CD4-positive, alpha-beta T cell treated with Interleukin-4 for 1 hour (primary cell): ENCODE measurements at places on chromosomes 1 and 21.
A peak's percentile ranks its signal among the peaks of the same experiment; 100 is the strongest.

GRCh38 chr1:66237042-66237441 is 296.9 kb upstream of the SGIP1 start:
- no peak for DNase-seq

DNA sequence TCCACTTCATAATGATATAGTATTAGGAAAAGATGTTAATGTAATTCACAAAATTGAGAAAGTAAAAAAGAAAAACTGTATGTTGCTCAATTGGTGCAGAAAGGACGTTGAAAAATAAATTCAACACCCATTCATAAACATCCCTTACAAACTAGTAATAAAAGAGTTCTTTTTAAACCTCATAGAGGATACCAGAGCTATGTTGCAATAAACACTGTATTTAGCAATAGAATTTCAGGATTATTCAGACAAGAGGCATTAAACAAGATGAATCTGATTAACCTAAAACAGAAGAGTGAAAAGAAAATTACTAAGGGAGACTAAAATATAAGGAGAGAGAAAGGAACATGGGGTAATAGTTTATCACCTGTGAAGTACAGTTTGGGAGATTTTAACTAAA is 154.8 kb downstream of the NTPCR start:
- no peak for DNase-seq

DNA sequence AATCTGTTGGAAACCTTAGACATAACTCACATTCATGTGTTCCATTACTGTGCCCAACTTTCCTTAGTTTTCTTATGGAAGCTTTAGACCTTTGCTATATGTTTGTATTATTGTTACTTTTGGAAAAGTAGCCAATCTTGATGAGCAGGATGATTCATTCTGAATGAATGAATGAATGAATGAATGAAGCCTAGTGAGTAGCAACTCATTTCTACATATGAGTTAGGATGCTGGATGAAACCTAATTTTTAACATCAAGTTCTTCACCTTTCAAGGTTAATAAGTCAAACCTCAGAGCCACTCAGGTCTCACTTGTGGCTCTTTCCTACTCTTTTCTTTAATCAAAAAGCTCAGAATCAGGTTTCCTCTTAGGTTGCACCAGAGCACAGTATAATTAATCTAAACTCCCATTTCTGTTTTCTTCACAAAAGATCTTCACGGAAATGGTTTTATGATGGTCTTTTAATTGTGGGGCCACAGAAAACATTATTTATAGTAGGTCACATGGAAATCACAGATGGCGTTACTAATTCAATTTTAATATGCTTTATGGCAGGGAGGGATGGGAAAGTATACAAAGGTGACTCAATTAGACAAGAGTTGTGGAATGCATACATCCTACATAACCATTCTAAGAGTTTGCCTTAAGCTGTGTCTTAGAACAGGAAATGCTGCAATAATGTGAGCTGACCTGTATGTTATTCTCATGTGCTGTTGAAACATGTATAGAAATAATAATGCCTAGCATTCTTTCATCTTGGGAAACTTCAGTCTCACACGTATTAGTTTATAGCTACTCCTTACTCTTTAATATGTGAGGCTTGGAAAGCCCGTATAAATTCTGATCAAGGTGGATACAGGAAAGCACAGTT is 4.5 kb upstream of the DDX59 start:
- no peak for DNase-seq

DNA sequence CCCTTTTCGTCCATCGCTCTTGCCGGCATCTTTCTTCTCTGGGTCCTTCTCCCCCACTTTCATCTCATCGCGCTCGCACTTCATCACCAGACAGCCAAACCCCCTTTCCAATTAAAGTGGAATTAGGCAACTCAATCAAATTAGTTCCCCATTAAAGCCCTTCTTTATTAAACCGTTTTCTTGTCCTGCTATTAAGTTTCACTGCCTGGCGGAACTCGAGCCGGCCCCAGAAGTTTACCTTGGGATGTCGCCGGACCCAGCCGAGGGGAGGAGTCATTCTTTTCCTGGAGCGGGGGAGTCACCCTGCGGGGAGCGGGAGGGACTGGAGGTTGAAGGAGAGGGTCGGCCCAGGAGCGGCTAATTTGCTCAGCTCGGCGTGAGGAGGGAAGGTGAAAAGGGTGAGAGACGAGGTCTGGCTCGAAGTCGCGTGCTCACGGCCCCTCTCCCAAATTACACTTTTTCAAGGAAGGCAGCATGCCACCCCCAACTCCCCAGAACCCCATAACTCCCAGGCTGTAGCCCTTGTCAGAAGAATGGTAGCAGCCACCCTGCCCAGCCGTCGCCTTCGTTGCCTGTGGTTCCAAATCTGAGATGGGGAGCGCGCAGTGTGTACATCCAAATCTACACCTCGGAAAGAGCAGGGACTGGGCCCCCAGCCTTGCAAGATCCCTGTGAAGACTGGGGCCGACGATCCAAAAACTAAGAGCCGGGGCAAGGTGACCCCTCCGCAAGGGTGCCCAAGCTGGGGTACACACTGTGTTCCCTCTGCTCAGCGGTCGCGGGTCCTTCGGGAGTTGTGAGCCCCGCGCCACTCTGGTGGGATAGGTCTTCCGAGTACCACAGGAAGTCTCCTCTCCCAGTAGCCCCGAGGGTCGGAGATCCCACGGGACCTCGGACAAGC is 6.4 kb downstream of the DMRTA2 start:
- no peak for DNase-seq

GRCh38 chr1:65955503-65955902 is 162.8 kb downstream of the PDE4B start:
- no peak for DNase-seq

- no peak for DNase-seq
Measured at GRCh38 chr1:65564493-65564892, 144.0 kb downstream of the LEPR start.

DNA sequence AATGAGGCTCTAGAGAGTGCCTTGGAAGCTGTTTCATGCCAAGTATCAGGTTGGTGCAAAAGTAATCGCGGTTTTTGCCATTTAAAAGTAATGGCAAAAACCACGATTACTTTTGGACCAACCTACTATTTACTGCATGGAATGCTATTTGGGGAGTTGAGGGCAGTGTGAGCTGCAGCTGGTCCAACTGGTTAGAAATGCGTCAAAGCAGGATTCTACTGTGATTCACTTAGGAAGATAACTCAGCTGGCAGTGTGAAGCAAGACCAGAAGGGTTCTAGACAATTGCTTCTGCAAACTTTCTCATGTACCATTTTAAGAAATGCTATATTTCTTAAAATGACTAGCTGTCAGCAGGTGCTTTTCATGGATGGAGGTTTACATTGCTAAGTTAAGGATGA is 21.2 kb upstream of the PLA2G2C start:
- no peak for DNase-seq

DNA sequence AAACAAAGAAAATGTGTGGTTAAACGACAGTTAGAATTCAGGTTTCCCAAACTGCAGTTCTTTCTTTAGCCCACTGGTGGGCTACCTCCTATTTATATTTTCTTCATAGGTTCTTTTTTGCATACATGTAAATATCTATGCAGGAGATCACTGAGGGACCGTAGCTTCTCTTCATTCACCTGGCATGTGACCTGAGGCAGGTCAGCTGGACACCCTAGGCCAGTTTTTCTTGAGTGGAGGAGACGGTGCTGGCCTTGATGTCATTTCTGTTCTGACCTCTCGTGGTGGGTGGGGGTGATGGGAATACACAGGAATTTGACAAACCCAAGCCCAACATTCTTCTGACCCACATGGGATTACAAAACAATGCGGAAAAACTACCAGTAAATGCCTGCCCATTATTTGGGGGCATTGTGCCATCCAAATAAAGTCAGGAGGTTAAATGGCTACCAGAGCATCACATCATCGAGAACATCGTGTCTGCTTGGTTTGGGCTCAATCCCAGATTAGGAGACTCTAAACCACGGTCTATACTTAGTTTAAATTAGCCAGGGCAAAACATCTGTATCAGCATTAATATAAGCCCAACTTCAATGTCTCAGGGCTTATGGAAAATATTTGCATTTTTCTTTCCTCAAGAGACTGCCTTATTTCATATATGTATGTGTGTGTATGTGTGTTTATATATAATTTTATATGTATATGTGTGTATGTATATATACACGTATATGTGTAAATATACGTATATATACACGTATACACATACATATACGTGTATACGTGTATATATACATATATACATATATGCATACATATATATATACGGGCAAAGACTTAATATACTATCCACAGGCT is 7.4 kb upstream of the IRF2BP2 start:
- no peak for DNase-seq

- no peak for DNase-seq
Measured at GRCh38 chr1:11150326-11150725, 38.8 kb upstream of the ANGPTL7 start.

- DNase-seq, result no peak
Measured at GRCh38 chr1:6378096-6378746, 15.3 kb downstream of the ACOT7 start.

DNA sequence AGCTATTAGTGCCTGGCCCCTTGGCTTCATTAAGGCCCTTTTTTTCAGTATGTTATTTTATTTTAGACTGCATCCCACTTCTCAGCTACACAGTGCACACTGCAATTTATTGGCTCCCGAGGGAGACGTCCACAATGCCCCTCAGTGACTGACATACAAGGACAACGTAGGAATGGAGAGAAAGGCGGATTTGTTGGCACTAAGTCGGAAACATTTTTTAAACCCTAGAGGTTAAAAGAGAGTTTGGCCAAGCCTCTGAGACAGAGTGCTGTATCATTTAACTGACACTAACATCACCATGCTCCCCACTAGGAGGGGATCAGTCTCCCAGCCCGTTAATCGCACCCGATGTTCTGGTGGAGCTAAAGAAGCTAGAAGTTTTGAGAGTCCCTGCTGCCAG is 45.7 kb upstream of the FOXD3 start:
- DNase-seq, result no peak

DNA sequence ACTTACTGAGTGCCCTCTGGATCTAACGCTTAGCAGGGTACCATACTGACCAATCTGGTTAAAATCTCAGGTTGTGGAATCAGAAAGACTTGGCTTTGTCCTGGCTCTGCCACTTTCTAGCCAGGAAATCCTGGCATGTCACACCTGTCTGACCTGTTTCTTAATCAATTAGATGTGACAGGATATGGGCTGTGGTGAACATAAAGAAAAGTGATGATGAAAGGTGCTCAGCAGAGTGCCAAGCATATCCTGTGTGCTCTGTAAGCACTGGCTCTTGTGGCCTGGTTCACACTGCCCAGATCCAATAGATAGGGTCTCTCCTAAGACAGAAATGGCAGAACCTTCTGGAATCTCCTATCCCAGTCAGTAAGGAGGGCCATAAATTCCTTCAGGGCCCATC is 53.9 kb downstream of the PHC2 start:
- DNase-seq, result peak; percentile 9

DNA sequence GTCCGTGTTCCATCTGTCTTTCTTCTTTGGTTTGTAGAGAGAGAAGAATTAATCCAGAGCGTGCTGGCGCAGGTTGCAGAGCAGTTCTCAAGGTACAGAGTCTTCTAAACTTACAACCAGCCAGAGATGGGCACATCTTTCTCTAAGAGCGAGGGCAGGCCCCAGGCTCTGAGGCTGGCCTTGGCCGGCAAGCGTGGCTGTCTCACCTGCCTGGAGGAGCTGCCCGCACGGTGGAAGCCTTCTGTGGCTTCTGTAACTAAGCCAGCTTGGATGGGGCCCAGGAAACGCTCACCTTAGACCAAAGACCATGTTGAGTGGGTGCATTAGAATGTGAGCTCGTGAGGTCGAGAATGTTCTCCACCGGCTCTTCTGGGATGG is 78.6 kb downstream of the PDE9A start:
- DNase-seq, result no peak

- no peak for DNase-seq
Measured at GRCh38 chr21:25942135-25942534, 207.4 kb downstream of the GABPA start.

DNA sequence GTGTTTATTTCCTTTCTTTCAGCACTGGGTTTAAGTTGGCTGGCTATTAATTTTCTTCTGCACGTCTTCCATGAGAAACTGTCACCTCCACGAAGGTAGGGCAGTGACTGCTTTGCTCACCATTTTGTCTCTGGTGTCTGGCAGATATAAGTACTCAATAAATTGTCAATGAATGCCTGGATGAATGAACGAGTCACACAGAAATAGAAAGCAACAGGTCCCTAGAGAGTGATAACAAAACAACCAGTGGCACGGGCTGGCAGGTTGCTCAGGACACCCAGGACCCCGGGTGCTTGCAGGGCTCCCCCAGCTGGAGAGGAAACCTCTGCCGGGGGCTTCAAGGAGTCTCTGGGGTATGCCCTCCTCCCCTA is 3.2 kb upstream of the MYOC start:
- no peak for DNase-seq

DNA sequence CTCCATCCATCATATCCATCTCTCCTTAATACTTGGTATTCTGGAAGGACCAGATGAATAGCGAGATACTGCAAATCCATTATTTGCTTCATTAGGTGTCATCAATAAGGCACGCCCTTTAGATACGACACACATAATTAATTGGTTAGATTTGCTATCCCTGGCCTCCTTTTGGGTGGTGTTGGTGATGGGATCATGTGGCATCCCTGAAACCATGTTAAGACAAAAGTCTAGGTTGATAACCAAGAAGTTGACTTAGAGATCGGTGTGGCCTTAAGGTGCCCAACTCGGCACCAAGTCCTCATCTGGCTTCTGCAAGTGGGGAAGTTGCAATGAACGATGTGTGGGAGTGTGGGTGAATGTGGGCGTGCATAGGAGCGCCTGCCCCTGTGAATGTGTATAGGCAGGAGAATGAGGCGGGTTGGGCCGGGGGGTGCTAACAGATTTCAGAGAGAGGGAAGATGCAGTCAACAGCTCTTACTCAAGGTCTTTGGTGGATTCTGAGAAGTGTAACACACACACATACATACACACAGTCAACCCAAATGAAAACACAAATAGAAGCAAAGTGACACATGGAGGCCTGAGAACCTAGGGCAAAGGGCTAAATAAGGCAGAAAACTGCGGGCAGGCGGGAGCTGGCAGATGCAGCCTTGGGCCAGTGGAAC is 415.7 kb upstream of the ESRRG start:
- no peak for DNase-seq

GRCh38 chr1:20551161-20551560 is 1.2 kb upstream of the FAM43B start:
- DNase-seq, result no peak

DNA sequence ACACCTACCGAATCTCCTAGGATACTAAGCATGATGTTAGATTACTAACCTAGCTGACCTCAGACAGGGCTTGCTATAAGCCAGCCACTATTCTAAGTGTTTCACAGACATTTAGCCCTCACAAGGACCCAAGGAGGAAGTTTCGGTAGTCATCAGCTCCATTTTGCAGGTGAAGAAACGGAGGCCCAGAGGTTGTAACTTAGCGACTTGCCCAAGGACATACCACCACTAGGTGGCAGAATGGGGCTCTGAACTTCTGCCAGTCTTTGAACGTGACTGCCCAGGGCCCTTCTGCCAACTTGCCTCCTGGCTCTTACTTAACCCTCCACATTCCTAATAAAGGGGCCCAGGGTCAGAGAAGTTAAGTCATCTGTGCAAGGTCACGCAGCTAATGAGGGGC is 283.5 kb downstream of the C1orf94 start:
- DNase-seq, result no peak

- DNase-seq, result no peak
Measured at GRCh38 chr1:154940651-154941194, 4.2 kb upstream of the PMVK start.
